Nucleus accumbens (tissue), 56 donors: ENCODE measurements at places on chromosomes 2 and 18.

DNA sequence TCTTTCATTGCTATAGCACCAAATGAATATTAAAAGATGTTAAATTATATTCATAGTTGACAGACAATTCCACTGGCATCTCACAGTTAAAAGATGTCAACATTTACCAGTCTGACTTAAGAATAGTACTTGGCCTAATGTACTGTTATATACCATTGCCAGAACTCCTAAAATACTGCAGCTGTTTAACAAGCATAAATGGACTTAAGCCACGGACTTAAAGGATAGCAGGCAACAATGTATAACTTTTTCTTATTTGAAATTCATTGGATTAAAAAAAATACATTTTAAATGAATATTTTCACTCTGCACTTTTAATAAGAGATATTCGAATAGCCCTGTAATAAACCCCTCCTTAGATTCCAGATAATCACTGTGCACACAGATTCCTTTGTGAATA lies 3.8 kb downstream of the TCF4 start:
- DNase-seq = no peak

GRCh38 chr2:78861546-78861945 lies 164.0 kb upstream of the REG3G start:
- no peak for DNase-seq

- DNase-seq = no peak
These were observed 24.0 kb downstream of the GPR55 start for GRCh38 chr2:230901006-230901405.

- no peak for DNase-seq
These were observed 32.4 kb downstream of the IL18R1 start for GRCh38 chr2:102387763-102388546.
